ENCODE measurements at places on chromosomes 12 and 14.
A peak's percentile ranks its signal among the peaks of the same experiment; 100 is the strongest.

GRCh38 chr12:51866762-51867161, 18.2 kb upstream of the FIGNL2 start:
- no peak for DNase-seq

- no peak for DNase-seq
Measured at GRCh38 chr14:76396714-76397187, 20.8 kb downstream of the ESRRB start.

DNA sequence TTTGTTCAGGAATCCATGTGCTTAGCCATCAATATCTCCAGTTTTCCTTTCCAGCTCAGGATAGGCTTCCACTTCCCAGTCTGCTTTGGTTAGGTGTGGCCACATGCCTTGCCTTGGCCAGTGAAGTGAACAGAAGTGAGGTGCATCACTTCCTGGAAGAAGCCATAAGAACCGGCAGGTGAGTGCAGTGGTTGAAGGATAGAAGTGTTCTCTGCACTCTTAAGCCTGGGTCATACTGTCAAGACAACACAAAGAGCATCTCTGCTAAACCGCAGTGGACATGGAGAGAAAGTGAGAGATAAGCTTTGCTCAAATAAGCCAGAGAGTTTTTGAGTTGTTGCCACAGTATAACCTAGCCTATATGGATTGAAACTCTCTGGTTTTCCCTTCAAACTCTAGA, 11.4 kb downstream of the GNG2 start:
- DNase-seq: no peak

GRCh38 chr12:130640901-130641300, 75.2 kb downstream of the RIMBP2 start:
- no peak for DNase-seq

DNA sequence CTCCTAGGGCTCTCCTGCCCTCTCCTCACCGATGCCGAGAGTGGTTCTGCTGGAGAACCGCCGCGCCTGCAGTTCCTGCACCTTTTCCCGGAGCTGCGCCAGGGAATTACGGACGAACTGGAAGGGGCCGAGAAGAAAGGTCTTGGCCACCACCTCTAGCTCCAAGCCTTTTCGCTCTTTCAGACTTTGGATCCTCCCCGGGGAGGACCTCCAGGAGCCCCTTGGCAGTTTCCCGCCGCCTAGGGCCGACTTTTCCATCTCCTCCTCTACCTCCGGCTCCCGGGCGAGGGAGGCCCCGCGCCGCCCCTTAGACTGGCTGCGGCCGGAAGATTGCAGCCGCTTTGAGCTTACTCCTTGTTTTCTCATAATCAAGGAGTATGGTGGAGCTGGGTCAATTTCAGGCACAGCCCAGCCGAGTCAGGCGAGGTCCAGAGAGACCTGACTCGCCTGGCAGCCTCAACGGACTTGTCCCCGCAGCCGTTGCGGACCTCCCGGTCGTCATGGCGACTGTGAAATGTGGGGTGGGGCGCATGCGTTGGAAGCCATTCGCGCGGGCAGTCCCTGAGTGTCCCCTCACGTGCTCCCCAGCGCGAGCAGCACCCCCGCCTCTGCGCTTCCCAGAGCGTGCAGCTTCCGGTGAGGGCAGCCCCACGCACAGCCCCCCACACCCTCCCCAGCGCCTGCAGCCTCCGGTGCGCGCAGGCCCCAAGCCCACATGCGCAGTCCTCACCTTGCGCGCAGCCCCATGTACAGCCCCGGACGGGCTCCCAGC, at the start of gene DPY19L2:
DPY19L2 (minus strand) TSS at position 466 of the 772 bp plus-strand sequence; CDS start at position 366, 100 bp downstream.
- DNase-seq: peak; percentile 54

DNA sequence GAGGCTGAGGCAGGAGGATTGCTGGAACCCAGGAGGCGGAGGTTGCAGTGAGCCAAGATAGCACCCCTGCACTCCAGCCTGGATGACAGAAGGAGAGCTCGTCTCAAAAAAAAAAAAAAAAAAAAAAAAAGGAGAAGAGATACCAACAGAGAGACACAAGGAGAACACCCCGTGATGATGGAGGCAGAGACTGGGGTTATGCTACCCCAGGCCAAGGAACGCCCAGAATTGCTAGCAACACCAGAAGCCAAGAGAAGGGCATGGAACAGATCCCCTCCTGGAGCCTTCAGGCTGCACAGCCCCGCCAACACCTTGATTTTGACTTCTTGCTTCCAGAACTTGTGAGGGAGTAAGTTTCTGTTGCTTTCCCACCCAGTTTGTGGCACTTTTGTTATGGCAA, 148.0 kb upstream of the FOXN3 start:
- no peak for DNase-seq

- DNase-seq: no peak
Measured at GRCh38 chr12:128606538-128606937, 217.2 kb downstream of the SLC15A4 start.

GRCh38 chr14:98347686-98348085, 924.3 kb downstream of the BCL11B start:
- DNase-seq: no peak

GRCh38 chr14:96583569-96584041, 81.4 kb downstream of the PAPOLA start:
- DNase-seq: no peak

DNA sequence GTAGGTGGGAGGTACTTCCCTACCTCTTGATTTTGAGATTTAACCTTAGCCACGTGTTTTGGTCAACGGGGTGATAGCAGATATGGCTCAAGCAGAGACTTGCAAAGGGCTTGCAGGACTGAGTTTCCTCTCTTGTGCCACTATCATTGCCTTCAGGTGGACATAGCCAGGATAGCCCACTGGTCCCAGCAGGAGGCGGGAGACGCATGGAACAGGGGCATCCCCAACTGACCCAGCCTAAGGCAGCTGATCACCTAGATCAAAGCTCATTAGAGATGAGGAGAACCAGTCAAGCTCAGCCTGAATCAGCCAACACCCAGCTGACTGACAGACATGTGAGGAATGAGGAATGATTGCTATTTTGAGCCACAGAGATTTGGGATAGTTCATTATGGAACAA, 49.6 kb downstream of the CALM1 start:
- DNase-seq: no peak

DNA sequence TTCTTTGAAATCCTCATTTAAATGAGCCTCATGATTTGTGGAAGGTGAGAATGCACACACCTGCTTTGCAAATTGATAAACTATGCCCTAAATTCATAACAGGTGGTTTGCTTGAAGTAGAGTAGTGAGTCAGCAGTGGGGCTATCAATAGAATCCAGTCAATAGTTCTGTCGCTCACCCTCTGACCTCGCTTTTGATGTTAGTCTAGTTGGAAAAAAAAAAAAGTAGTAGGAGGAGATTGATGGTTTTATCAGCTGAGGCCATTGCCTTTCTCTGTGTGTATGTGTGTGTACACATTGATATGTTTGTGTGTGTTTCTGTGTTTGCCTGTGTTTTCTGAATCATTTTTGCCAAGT, 267.3 kb downstream of the SNAPC1 start:
- no peak for DNase-seq

GRCh38 chr12:59079472-59079871, 159.2 kb upstream of the LRIG3 start:
- DNase-seq: no peak

- DNase-seq: no peak
Measured at GRCh38 chr12:41362510-41362909, 174.4 kb downstream of the PDZRN4 start.

DNA sequence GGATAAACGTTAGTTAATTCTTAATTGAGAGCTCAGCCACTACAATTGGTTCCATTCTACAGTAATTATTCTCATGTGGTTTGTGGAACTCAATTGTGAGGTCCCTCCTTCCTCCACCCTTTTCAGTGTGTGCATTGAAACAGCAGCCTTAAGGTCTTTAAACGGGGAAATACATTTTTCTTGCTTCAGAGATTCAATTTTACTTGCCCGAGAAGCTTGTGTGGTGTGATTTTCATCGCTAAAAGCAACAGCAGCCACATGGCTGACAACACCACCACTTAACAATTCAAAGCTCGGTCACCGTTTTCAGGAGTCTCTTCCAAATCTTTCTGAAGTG, 733 bp upstream of the PPFIBP1 start:
- DNase-seq: peak; percentile 37

DNA sequence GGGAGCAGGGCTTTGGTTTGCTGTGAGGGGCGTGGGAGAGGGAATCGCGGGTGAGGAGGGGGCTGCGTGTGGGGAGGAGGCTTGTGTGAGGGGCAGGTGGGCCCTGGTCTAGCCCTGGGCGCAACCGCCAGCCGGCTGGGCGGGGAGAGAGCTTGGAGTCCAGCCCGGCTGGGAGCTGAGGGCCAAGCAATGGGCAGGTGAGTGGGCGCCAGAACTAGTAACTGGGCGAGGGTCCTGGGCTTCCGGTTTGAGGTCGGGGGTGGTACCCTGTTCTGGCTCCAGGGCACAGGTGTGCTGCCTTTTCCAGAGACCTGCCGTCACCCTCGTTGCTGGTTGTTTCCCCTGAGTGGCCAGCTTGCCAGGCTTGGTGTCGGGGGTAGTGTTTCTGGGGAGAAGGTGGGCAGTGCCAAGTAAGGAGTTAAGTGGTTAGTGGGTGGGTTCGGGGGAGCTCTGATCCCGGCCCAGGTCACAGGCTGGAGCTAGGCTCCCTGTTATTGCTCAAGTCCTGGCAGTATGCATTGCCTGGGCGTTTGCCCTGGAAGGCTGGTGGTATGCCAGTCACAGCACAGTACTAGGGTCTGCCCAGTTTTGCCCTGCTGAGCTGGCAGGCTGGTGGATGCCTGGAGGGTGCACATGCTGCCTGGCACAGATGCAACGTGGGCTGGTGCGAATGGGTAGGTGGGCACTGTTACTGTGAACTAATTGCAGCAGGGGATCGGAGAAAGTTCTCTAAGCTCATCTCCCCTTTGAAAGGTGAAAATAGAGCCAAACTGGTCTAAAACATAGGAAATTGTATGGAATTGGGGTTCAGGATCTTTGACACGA, 683 bp downstream of the CIPC start:
- DNase-seq: no peak

DNA sequence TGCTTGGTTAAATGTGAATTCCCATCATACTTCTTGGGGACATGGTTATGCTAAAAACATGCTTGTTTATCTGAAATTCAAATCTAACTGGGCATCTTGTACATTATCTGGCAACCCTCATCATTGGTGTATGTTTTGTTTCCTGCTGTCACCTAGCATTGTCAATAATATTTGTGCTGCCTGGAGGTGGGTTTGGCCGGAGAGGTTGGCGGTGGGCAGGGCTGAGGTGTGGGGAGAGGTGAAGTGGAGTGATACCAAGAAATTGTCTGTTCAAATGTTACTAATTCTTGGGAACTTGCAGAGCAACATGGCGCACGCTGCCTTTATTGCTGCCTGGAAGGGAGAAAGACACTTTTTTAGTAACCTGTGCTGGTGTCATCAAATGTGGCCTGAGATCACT, 280.5 kb downstream of the VRK1 start:
- no peak for DNase-seq

DNA sequence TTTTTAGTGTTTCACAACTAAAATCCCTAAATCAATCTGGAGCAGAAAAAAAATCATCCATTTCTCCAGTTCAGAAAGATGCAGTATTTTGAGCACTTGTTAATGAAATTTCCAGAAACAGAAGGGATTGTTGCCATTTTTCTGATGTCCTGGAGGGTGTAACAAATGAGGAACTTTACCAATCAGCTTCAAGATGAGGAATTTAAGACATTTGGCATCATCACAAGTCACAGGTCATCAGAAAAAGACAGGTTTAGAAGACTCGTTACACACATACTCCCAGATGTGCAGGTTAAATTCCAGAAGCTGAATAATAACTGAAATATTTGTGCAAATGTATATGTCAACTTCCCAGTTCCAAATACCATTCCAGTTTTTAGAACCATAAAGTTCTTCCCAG, 482 bp upstream of the PSMC1 start:
- DNase-seq: no peak

- no peak for DNase-seq
Measured at GRCh38 chr12:34602213-34602940, 580.1 kb downstream of the ALG10 start.

DNA sequence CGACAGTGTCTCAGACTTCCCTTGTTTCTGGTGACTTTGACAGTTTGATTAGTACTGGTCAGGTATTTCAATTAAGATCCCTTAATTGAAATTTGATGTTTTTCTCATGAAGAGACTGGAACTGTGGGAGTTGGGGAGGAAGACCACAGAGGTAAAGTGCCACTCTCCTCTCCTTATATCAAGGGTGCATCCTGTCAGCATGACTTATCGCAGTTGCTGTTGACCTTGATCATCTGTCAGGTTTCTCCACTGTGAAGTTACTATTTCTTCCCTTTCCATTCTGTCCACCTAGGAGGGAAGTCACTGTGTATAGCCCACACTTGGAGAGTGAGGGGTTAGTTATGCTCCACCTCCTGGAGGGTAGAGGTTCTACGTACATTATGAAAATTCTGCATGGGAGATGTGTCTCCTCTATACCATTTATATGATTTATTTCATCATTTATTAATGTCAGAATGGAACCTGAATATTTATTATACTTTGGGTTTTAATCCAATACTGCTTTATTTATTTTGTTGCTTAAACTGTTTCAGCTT, 40.3 kb upstream of the SMOC1 start:
- no peak for DNase-seq

GRCh38 chr12:127381043-127381668, 885.8 kb upstream of the TMEM132C start:
- peak; percentile 24 for DNase-seq

DNA sequence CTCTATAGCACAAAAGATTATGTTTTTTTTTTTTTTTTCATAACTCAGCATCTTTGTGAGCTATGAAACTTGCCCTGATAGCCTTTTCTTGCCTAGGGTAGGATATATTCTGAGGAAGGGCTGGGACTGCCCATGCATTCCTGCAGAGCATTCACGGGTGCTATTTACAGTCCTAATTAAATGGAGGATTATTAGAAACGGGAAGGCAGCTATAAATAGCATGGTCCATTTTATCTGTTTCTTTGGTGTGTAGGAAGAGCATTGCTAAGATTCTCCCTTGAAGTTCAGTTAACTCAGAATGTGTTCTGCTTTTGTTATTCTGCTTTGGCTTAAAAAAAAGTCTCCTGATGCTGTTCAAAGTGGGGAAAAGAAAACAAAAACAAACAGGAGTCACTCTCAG, 630.9 kb downstream of the DIO2 start:
- DNase-seq: no peak

DNA sequence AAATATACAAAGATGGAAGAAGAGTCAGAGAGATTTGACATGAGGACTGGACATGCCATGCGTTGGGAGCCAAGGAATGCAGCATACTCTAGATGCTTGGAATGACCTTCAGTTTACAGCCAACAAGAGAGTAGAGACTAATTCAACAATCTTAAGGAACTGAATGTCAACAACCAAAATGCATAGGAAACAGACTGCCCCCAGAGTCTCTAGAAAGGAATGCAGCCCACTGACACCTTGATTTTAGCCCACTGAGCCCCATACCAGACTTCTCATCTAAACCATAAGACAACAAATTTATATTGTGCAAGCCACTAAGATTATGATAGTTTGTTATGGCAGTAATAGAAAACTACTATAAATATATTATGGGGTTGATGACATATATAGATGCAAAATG, 611.2 kb downstream of the RPS29 start:
- DNase-seq: no peak

All from Jurkat, Clone E6-1 (cell line).